Anterior cingulate cortex (tissue), 58 donors: ENCODE measurements at places on chromosomes 16 and 17.

GRCh38 chr17:44079877-44080821 lies 9.6 kb downstream of the G6PC3 start:
- no peak for DNase-seq

DNA sequence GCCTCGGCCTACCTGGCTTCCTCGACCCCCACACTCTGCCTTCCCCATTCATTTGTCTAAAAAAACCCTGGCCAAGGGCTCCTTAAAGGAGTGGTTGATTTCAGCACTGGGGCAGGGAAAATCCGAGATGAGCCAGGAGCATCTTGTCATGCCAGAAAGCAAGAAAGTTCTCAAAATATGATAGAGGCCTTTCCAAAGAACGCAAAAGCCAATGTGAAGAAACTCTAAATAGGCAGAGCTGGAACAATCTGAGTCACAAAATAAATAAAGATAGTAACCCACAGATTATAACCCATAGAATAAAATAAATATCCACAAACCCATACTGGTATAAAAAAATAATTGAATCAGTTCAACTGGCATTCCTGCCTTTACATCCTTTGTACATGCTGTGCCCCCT lies 192.3 kb upstream of the SALL1 start:
- no peak for DNase-seq

GRCh38 chr17:50218771-50219315 lies 17.4 kb upstream of the COL1A1 start:
- DNase-seq, result no peak

- DNase-seq, result no peak
These were observed 292.0 kb downstream of the SEC14L1 start for GRCh38 chr17:77432742-77433141.

DNA sequence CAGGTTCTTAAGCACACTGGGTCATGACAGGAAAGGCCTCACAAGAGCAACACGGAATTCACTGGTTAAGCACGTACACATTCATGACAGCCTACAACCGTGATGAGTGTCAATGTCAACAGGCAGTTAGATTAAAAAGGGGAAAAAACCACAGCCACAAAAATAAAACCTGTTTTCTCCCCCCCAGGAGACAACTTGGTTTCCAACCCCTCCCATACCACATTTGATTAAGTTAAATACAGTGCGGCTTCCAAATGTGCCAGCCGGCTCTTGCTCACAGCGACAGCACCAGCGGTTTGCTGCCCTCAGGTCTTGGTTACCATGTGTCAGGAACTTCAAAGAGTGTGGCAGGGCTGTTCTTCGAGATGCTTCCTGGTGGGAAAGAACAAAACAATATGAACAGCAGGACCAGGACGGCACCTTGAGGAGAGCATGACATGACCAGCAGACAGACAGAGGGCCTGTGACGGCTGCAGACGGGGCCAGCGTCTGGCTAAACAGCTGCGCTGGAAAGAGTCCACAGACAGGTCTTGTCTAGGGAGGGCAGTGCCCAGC lies 193.6 kb downstream of the PARN start:
- peak; percentile 42 for DNase-seq

GRCh38 chr16:31055613-31056012 lies 18.4 kb downstream of the ZNF668 start:
- DNase-seq, result no peak

DNA sequence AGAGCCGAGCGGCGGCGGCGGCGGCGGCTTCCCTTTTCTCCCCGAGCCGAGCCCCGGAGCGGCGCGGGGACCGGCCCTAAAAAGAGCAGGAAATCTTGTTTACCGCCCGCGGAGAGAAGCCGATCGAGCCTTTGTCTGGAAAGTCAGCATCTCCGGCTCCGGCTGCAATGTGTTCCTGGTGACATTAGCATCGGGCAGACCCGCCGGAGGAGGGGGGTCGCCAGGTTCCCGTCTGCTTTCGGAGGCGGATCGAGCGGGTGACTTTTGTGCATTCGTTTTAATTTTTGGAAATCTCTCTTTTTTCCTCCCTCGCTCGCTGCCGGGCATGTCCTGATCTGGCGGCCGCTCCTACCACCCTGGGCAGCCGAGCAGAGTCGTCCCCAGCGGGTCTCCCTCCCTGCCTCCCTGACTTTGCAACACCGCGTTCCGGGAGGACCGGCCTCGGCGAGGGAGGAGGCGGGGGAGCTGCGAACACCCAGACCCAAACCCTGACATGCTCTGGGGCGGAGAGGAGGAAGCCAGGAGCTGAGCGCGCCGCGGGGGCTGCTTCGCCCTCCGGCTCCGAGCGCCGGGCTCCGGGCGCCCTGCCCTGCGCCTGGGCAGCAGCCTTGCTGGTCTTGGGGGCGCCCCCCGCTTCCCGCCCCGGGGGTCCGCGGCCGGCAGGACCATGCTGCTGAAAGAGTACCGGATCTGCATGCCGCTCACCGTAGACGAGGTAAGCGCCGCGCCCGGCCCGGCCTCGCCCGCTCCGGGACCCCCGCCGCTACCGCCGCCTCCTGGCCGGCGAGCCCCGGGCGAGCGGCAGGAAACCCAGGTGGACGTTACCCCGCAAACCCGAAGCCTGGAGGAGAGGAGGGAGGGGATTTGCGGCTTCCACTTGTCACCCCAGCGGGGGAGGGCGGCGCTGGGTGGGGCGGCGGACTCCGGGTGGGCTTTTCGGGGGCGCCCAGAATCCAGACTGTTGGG lies 690 bp downstream of the PITPNC1 start:
- DNase-seq, result no peak

DNA sequence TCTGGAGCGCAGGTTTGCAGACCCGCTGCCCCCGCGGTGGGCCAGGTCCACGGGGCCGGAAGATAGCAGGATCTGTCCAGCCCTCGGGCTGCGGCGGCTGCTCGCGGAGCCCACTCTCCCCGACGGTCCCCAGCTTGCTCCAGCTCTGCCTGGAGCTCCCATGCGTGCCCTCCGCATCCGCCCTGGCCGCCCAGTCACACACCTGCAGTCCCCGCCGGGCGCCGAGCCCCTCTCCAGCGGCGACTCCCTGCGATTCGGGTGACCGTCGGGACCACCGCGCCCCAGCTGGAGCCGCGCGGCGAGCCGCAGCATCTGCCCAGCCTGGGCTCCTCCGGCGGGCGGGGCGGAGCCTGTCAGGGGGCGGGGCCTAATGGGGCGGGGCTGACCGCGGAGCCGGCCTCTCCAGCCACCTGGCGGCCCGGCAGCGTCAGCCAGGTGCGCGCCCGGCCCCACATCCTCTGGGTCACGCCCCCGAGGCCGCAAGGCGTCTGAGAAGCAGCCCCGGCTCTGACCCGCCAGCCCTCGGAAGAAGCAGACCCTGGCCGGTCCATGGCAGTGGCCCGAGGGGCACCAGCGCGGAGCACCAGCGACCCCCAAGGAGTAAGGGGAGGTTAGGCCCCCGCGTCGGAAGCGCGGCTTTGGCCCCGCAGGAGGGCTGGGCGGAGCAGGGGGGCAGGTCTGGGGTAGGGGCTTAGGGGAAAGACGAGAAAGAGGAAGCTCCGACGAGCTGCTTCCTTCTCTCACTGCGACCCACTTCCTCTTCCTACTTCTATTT lies at the start of gene PIK3R5:
Gene PIK3R5 (minus strand): TSS at position 314 of the 775 bp plus-strand sequence. CDS start 54,213 bp downstream, outside the sequence.
- DNase-seq, result no peak
